ENCODE measurements at places on chromosomes 12 and 14. TPM values are rescaled to one million over a fixed set of nuclear protein-coding genes. Genes with fewer than 3 reads are reported as not detected.

- no peak for DNase-seq
Observed at GRCh38 chr12:51528852-51529650, 62.0 kb upstream of the SCN8A start.

DNA sequence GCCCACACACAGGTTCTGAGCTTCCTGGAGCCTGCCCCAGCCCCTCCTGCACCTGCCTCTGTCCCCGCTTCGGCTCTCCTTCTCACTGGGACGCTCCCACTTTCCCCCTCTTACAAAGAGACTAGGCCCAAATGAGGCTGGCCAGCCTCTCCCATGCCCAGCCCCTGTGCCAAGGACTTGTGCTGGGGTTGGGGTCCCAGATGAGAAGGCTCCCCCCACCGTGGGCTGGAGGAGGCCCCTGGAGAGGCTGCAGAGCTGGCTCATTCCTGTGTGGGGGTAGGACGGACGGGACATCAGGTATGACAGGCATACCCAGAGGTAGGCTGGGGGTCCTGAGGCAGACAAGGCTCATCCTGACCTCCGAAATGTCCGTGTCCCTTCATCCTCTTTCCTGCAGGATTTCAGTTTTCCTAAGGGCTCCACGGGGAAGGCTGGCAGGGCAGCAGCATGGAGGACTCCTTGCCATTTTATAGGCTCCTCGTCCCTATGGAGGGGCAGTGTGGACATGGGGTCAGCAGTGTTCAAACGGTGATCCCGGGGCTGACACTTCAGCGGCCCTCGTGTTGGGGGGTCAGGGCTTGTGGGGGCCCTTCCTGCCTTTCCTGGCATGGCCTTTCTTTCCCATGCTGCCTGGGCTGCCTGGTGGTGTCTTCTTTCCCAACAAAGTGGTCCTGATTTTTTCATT is 49.1 kb upstream of the MEG3 start:
- DNase-seq, result no peak

GRCh38 chr12:91778938-91779400 is 366.7 kb downstream of the BTG1 start:
- peak; percentile 97 for DNase-seq

TMEM229B gene
- total RNA-seq, result not detected
